ENCODE measurements at places on chromosomes 12 and 14. TPM values are rescaled to one million over a fixed set of nuclear protein-coding genes. Genes with fewer than 3 reads are reported as not detected.

The PTGR2 gene
- 15.9 TPM for total RNA-seq

The SCNN1A gene
- 2.7 TPM for total RNA-seq

- peak overlapping the region; percentile 87 for H3K4me3 ChIP-seq
- no peaks in the 10 kb centered on the region for H3K27me3 ChIP-seq
- no peak for DNase-seq
Measured at GRCh38 chr12:76085520-76085868, 1.0 kb upstream of the NAP1L1 start.

DNA sequence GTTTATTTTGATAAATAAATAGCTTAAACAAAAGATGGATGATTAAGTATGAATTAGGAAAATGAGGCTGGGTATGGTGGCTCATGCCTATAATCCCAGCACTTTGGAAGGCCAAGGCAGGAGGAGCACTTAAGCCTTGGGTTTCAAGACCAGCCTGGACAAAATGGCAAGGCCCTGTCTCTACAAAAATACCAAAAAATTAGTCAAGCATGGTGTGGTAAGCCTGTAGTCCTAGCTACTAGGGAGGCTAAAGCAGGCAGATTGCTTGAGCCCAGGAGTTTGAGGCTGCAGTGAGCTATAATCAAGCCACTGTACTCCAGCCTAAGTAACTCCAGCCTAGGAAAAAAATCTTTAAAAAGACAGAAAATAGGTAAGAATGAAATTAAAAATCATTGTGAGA is 96.0 kb downstream of the BCL2L14 start:
- H3K4me3 ChIP-seq = no peak overlapping the region
- no peak for DNase-seq
- no peak overlapping the region for H3K27ac ChIP-seq

DNA sequence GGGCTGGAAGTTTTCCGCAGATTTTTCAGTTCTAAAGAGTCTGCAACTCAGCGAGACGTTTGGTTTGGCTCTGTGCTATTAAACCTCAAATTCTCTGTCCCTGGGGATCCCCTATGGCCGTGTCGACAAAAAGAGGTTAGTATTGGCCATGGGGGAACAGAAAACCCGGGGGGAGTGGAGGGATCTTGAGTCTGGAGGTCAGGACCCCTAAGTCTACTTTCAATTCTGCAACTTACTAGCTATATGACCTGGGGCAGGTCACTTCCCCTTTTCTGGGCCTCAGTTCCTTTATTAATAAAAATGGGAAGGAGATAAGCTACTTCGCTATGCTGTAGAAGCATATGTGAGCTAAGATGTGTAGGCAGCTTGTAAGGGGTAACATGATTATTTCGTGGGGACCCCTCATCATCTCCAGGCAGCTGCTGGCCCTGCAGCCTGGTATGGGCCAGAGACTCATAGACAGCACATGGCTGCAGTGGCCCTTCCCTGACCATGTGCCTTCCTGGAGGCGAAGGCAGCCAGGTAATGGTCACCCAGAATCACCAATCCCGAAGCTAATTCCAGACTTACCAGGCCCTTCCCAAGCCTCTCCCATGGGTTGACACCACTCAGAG is 8.6 kb downstream of the ASB2 start:
- peaks cover 21% of the 10 kb centered on the region for H3K36me3 ChIP-seq
- H3K4me3 ChIP-seq = no peak overlapping the region
- H3K27me3 ChIP-seq = no peaks in the 10 kb centered on the region
- no peaks in the 10 kb centered on the region for H3K4me1 ChIP-seq
- H3K27ac ChIP-seq = peak overlapping the region; percentile 57
- no peak for DNase-seq

DNA sequence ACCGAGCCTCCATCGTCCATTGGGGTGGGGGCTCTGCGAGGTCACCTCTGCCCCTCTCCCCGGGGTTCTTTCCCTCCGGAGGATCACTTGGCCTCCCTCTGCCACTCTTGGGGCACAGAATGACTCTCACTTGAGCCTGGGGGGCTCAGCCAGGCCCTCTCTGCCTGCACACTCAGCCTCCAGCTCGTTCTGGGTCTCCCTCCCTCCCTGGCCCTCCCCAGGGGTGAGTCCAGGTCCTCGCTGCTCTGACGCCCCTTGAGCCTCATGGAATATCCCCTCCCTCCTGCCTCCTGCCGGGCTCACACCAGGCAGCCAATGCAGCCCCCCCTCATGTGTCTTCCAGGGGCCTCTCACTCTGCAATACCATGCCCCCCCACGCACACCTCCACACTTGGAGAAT is 17.7 kb upstream of the SFSWAP start:
- no peak overlapping the region for H3K4me3 ChIP-seq
- no peaks in the 10 kb centered on the region for H3K27me3 ChIP-seq
- DNase-seq = no peak
- no peak overlapping the region for H3K27ac ChIP-seq
- H3K36me3 ChIP-seq = no peaks in the 10 kb centered on the region
- H3K4me1 ChIP-seq = no peaks in the 10 kb centered on the region

GRCh38 chr12:33588725-33589405 is 149.2 kb upstream of the SYT10 start:
- DNase-seq = no peak
- H3K27me3 ChIP-seq = no peaks in the 10 kb centered on the region
- no peaks in the 10 kb centered on the region for H3K4me1 ChIP-seq
- H3K4me3 ChIP-seq = no peak overlapping the region
- H3K27ac ChIP-seq = no peak overlapping the region
- no peaks in the 10 kb centered on the region for H3K36me3 ChIP-seq

The MIP gene
- not detected for total RNA-seq

DNA sequence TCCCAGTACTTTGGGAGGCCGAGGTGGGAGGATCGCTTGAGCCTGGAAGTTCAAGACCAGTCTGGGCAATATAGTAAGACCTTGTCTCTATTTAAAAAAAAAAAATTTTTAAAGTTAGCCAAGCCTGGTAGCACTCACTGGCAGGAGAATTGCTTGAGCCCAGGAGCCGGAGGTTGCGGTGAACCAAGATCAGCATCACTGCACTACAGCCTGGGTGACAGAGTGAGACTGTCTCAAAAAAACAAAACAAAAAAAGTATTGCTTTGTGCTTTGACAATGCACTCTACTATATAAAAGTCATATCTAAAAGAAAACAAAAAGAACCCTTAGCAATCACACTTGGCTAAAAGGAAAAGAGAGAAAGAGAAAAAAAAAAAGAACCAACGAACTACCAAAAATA is 26.8 kb downstream of the GNPTAB start:
- no peaks in the 10 kb centered on the region for H3K36me3 ChIP-seq
- H3K27me3 ChIP-seq = no peaks in the 10 kb centered on the region
- DNase-seq = no peak
- H3K4me1 ChIP-seq = no peaks in the 10 kb centered on the region

DNA sequence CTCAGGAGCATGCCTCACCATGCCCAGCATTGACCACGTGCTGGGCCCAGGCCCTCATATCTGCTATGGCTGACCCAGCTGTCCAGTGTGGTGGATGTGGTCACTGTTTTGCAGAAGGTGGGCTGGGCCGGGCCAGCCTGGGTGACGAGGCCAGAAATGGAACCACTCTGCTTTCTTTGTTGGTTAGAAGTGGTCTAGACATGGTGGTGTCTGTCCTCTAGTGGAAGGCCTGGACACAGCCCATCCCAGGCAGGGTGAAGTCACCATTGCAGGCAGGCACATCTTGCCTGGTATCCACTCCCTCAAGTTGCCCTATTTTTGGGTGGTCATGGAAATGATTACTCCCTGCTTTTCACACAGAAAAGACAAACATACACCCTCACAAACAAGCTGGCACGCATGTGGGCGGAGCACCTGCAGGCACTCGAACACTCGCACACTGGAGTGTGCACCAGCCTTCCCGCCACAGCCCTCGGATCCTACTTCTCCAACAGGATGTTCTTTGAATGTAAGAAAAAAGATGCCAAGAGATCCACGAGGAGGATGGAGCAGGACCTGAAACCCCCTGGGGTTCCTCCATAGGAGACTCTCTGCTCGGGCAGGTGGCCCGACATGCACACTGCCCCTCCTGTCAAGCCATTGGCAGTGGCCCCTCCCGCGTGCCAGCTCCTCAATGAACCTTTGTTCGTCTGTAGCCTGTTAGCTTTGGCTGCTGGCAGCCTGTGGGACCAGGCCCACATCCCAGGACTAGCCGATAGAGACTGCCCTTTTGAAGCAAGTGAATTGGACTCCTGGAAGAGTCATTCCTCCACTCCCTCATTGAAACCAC is 38.4 kb downstream of the MLXIP start:
- H3K4me3 ChIP-seq = no peak overlapping the region
- no peaks in the 10 kb centered on the region for H3K27me3 ChIP-seq
- no peaks in the 10 kb centered on the region for H3K36me3 ChIP-seq
- H3K4me1 ChIP-seq = peaks cover 17% of the 10 kb centered on the region
- DNase-seq = no peak

DNA sequence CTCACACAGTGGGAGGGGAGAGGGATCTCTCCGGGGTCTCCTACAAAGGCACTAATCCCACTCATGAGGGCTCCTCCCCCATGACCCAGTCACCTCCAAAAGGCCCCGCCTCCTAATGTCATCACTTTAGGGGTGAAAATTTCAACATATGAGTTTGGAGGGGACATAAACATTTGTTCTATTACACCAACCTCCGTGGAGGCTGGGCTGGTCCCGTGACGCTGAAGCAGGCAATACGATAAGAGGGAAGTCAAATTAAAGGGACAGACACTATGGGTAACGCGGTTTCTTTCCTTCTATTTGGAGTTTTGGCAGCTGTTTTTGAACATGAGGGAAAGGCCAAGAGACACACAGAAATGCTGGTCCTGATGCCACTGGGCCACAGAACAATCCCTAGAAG is 175.7 kb upstream of the VASH1 start:
- DNase-seq = no peak
- H3K4me3 ChIP-seq = no peak overlapping the region
- no peak overlapping the region for H3K27ac ChIP-seq

The FAM222A gene
- 23.6 TPM for total RNA-seq

Data from right atrium auricular region (tissue), 2 donors.